ENCODE measurements at places on chromosomes 12 and 14.

- DNase-seq, result peak; percentile 46
Observed at GRCh38 chr12:69570545-69571399, 14.5 kb upstream of the CCT2 start.

DNA sequence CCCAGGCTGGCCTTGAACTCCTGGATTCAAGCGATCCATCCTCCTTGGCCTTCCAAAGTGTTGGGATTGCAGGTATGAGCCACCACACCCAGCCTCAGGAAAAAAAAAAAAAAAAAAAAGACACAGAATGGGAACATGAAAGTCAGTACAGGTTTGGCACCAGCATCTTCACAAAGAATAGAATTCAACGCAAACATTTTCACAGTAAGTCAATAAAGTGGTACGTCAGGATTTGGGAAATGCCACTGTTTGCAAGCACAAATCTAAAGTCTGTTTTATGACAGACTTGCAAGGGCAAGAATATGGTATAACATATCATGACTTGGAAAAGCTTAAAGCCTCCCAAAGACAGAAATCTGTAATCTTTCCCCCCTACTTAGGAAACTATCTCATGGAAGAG lies 34.9 kb upstream of the WDR89 start:
- no peak for DNase-seq

GRCh38 chr14:69042787-69043444 lies 63.8 kb upstream of the ACTN1 start:
- DNase-seq, result peak; percentile 84

DNA sequence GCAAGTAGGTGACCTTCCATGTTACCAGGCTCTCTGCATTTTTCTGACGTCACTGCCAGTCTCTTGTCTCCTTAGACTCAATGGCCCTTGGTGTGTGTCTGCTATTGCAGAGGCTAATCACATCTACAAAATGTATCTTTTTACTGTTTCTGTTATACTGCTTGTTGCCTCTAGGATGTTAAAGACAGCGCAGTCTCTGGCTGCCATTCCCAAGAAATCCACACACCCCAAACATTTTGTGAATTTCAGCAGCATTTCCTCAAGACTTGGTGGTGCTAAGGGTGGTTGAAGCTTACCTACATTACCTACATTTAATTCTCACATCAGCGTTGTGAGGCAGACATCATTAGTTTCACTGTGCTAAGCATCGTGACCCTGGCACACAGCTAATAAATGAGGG lies 87.2 kb downstream of the C12orf75 start:
- DNase-seq, result no peak

- DNase-seq, result no peak
Observed at GRCh38 chr14:51207621-51208020, 32.4 kb upstream of the TMX1 start.

DNA sequence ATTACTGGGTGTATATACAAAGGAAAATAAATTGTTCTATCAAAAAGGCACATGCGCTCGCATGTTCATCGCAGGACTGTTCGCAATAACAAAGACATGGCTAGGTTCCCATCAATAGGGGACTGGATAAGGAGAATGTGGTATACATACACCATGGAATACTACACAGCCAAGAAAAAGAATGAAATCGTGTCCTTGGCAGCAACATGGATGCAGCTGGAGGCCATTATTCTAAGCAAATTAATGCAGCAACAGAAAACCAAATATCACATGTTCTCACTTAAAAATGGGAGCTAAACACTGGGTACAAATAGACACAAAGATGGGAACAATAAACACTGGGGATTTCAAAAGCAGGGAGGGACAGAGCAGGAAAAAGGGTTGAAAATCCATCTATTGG lies 58.6 kb downstream of the PKP2 start:
- DNase-seq, result no peak

DNA sequence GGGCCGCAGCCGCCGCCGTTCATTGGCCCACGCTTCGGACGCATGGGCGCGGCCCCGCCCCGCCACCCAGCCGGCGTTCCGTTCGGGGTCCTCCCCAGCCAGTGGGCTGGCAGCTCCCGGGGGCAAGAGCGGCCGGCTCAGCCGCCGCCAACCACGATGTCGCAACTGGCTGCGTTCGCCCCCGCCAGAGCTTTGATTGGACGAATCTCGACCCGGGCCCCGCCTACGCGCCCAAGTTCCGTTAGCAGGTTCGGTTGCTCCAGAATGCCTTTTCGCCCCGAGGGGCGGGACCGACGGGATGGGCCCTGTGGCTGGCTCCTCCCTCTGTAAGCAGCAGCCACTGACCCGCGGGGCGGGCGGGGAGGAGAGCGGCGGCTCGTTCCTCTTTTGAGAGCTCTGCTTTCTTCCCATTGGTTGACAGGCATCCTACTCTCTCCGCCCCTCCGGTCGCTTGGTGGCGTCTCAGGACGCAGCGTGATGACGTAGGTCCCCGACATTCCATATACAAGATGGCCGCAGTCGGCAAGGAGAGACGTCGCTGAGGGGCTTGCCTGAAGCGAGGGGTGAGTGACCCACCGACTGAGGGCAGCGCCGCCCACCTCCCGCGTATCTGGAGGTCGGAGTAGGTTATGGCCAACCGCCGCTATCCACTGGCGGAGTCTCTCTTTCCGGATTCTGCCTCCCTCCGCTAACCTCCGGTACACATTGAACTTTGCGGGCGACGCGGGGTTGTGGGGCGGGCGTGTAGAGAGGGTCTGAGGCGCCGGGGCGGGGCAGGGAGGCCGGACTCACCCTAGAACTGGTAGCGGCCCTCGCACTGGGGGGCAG lies at the start of gene CCNK:
CCNK (plus strand) TSS at position 493 of the 828 bp plus-strand sequence. CDS start 11,269 bp downstream, outside the sequence.
- DNase-seq, result peak; percentile 98

- no peak for DNase-seq
Observed at GRCh38 chr14:100058777-100059437, 6.3 kb upstream of the EVL start.

- DNase-seq, result no peak
Observed at GRCh38 chr12:388541-389141, 479 bp downstream of the KDM5A start.

DNA sequence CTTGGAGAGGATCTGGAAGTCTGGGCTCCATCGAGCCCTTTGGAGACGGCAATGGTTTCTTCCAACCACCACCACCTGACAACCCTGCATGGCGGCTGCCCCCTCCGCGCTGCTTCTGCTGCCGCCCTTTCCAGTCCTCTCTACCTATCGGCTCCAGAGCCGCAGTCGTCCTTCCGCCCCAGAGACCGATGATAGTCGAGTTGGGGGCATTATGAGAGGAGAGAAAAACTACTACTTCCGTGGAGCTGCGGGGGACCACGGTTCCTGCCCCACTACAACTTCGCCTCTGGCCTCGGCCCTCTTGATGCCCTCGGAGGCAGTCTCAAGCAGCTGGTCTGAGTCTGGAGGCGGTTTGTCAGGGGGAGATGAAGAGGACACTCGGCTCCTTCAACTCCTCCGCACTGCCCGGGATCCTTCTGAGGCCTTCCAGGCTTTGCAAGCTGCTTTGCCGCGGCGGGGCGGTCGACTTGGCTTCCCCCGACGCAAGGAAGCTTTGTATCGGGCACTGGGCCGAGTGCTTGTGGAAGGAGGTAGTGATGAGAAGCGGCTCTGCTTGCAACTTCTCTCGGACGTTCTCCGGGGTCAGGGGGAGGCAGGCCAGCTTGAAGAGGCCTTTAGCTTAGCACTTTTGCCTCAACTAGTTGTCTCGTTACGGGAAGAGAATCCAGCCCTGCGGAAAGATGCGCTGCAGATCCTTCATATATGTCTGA lies 499 bp downstream of the TOGARAM1 start:
- no peak for DNase-seq

DNA sequence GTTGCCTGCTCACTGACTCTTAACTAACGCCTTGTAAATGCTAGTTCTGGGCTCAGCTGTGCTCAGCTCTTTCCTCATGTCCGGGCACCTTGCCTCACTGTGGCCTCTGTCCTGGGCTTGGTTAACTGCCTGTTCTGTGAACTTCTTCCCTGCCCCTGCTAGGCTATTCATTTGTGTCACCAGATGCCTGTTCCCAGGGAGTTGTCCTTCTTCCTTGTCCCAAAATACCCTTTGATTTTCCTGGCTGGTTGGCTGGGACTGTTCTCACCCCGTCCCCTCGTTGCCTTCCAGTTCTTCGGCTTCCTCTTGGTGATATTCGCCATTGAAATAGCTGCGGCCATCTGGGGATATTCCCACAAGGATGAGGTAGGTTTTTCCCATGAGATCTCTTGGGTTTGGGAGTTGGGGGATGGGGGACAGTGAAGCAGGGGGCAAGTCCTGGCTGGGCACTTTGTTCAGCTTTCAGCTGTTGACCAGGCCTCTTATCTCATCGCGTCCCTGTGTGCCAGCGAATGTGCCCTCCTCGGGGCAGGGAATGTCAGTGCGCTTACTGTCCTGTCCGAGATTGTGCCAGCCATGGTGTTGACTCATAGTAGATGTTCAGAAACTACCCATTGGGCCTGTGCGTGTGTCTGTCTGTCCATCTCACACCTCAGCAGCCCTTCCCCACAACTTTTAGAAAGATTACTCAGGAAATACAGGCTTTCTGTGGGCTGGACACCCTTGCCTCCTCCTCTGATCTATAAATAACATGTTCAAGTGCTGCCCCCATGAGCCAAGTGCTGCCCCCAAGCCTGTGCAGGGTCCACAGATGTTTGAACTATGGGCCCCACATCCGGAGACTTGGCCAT lies 33.1 kb downstream of the CD9 start:
- DNase-seq, result no peak

- no peak for DNase-seq
Observed at GRCh38 chr12:59040656-59041055, 120.4 kb upstream of the LRIG3 start.

DNA sequence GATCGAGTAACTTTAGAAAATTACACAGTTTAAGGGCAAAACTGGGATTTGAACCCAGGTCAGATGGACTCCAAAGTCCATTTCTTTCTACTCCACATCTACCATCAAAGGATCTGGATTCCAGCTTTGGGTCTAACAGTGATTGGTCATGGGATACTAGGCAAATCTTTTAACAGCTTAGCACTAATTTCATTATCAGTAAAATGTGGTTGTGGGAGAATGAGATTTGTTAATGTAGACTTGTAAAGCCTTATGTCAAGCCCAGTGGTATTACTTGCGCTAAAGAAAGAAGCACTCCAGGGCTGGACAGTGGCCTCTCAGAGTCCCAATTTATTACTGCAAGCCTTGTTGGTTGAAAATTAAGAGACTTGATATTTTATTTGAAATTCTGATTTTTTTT lies 65.2 kb upstream of the MANSC4 start:
- DNase-seq, result no peak

DNA sequence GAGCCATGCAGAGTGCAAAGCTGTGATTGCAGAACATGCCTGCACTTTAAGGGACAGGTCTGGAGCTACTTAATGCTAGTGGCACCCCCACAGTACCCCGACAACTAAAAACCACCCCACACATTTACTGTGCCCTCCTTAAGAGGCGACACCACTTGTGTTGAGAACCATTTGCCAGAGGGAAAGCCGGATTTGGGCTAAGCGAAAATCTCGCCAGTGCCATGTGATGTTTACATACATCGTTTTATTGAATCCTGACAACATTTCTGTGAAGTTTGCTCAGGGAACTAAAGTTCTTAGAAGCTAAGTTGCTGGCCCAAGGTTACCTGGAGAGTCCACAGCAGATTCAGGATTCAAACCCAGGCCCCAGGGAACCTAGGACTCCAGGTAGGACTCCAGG lies 119.0 kb upstream of the FKBP4 start:
- DNase-seq, result no peak

GRCh38 chr12:4894019-4894418 lies 15.7 kb upstream of the KCNA1 start:
- no peak for DNase-seq

DNA sequence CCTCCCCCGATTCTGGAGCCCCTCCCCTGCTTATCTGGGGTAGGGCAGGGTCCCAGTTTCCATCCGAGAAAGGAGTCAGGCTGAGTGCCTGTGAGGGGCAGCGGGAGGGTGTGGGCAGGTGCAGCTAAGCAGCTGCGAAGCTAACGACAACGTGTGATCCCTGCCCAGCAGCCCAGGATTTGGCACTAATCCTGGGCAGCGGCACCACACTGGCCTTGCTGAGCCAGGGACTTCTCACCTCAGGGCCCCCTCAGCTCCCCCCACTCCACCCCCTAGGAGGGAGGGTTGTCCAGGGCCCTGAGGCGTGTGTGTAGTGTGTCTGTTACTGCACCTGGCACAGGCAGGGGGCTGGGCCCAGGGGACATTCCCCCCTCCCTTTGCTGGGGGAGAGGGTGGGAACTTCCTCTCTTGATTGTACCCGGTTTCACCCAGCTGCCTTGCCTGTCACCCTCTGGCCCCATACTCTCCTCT lies 1.8 kb downstream of the SMIM41 start:
- no peak for DNase-seq

DNA sequence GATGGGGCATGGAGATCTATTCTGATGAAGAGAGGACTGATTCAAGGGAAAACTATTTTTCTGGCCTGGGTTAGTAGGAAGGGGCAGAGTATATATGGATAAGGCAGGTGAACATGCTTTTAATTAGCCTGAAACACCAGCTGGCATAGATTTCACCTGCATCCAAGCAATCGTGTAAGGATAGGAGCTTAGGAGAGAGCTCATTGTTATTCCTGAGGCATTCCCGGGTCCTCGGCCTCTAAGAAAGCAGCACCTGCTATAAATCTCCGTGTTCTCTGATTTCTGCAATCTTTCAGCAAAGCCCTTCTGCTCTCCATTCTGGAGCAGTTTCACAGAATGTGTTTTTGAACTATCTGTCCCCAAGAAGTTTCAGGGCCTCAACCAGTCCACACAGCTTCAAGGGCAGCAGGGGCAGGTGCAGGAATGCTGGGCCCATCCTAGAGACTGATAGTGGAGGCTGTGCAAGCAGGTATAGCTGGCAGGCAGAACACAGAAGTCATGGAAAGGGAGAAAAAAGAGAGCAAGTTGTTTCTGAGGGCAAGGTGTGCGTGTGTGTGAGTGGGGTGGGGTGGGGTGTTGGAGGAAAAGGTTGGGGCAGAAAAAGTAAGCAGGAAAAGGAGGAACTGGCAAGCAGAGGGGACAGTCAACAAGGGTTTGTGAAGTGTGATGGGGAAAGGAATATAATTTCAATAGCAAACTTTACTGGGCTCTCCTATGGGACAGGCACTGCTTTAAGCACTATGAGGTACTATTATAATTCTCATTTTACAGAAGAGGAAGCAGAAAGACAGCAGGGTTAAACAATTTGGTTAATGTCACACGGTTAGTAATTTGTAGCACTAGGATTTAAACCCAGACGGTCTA lies 203.7 kb upstream of the SSTR1 start:
- no peak for DNase-seq

GRCh38 chr14:33709283-33709682 lies 241.6 kb downstream of the EGLN3 start:
- no peak for DNase-seq

DNA sequence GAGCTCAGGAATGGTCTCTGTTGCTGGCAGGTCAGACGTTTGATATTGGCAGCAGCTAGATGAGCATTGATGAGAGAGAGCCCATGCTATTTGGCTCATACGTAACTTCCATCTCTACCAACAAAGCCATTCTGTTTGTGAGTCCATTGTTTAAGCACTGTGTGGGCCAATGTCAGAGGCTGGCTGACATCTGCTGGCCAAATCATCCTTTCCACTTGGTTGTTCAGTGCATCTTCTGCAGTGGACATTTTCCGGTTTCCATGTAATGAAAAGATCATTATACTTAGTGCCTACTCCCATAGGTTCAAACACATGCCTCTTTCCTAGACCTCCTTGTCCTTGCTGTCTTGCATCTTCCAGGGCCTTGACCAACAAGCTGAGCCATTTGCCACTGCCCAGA lies 59.2 kb downstream of the IFT81 start:
- DNase-seq, result no peak
